Stimulated activated CD8-positive, alpha-beta memory T cell treated with anti-CD3 and anti-CD28 coated beads, Interleukin-12 subunit alpha, Interleukin-12 subunit beta, amount 100 ng/mL, for 1 hour (primary cell): ENCODE measurements at places on chromosomes 13 and 19.

GRCh38 chr13:25630329-25630900 lies 258.6 kb downstream of the ATP8A2 start:
- no peak for DNase-seq

GRCh38 chr13:92849381-92849780 lies 377.2 kb upstream of the GPC6 start:
- DNase-seq = no peak

GRCh38 chr13:44312834-44313551 lies 60.6 kb upstream of the SERP2 start:
- DNase-seq = no peak

DNA sequence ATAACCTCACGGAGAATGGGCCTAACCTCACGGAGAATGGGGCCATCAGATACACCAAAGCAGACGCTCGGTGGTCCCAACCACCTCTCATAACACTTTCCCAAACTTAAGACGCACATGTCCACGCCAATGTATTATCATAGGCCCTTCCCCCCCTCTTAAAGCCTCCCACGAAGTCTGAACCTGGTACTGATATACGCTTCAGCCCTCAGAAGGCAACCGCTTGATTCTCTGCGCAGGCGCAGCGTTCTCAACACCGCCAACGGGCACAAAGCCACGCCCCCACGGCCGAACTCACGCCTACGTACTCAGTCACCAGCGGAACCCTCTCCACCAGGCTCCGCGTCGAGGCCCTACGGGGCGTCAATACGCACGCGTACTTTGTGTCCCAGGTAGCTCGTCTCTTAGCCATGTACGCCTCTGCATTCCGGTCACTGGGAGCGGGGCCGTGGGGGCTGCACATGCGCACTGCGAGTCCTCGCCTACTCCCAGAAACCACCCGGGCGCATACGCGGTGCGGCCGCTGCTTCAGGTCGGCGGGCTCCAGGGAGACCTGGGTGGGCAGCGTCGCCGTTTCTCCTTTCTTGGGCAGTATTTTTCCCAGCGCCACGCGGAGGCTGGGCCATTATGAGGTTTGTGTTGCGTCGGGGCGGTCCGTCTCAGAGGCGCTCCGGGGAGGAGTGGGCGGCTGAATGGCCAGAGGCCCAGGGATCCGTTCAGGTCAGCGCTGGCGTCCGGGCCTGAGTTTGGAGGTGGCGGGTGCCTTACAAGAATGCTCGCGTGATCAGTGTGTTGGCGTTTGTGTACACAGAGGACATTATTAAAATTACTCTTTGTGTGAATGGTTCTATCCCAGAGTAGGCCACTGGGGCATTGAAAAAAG lies 25.3 kb downstream of the ZNF582 start:
- DNase-seq = peak; percentile 66

- no peak for DNase-seq
Measured at GRCh38 chr13:23463661-23464060, 30.2 kb upstream of the SACS start.

GRCh38 chr13:42924344-42924743 lies 67.7 kb downstream of the EPSTI1 start:
- no peak for DNase-seq

GRCh38 chr19:49588365-49589122 lies 2.4 kb upstream of the PRR12 start:
- no peak for DNase-seq

DNA sequence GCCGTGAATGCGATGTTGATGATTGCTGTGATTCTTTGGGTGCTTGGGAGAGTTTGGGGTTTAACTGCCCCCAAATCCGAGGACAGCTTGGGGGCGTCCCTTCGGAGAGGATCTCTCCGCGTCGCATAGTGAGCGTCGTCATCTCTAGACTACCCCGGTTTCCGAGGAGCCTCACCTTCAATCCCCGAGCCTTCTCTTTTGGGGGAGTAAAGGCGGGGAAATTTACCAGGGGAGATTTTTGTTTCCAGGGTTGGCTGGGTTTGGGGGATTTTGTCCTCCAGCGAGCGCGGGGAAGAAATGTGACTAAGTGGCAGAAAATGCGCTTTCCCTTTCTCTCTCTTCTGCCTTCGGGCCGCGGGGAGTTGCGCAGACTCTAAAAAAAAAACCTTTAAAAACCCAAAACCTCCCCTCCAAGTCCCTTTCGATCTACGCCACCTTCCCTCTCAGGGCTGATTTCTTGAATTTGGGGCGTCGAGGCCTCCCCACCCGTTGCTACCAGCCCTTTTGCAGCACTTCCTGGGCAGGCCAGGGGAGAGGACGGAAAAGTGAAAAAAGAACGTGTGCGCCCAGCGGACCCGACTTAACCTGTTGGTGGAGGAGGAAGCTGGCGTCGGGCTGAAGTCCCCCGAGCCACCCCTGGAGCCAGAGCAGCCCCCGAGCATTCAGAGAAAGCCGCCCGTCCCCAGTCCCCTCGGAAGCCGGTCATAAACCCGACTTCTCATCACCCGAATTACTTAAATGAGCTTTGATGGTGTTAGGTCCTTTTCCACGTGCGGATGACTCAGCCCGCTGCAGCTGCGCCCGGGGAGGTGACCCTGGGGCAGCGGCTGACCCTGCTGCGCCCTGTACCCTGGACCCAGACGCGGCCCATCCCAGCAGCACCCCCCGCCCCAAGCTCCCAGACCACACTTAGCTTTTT lies 17.7 kb downstream of the NFIX start:
- DNase-seq = no peak

- no peak for DNase-seq
Measured at GRCh38 chr13:101217086-101217485, 199.2 kb downstream of the NALCN start.

DNA sequence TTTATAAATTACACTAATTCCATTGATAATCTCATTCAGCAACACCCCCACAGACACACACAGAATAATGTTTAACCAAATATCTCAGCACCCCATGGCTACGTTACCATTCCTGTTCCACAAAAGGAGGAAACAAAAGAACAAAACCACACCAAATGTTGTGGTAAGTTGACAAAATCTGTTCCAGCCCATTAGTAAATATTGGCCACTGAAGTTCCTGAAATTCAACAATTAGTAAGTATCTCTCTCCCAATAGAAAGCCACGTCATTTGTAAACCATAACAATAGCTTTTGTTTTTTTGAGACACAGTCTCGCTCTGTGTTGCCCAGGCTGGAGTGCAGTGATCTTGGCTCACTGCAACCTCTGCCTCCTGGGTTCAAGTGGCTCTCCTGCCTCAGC lies 2.3 kb upstream of the FCAR start:
- DNase-seq = no peak

- no peak for DNase-seq
Measured at GRCh38 chr19:13965926-13966683, 13.8 kb downstream of the DCAF15 start.

GRCh38 chr19:11797491-11797890 lies 832 bp upstream of the ZNF491 start:
- DNase-seq = peak; percentile 62

DNA sequence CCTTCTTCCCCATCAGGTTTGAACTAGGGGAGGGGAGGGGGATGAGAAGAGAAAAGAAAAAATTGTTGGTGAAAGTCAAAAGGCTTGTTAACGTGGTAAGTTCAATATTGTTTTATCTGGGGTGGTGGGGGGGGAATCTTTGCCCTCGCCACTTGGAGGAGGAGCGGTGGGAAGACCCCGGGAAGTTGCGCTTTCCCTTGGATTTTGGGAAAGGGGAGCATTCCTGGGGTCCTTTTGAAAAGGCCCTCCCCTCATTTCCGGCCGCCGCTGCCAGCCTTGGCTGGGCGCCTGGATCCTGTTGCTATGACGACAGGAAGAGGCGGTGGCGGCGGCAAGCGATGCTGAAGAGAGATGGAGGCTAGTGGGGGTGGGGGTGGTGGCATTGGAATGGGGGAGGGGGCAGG lies 4.6 kb upstream of the CACNG8 start:
- no peak for DNase-seq

- no peak for DNase-seq
Measured at GRCh38 chr13:31930490-31930889, 101.1 kb upstream of the FRY start.

- no peak for DNase-seq
Measured at GRCh38 chr13:46561691-46562090, 8.7 kb downstream of the LRCH1 start.

- no peak for DNase-seq
Measured at GRCh38 chr13:73411067-73411809, 352.4 kb downstream of the KLF5 start.
